ENCODE measurements at places on chromosomes 13 and 19.

DNA sequence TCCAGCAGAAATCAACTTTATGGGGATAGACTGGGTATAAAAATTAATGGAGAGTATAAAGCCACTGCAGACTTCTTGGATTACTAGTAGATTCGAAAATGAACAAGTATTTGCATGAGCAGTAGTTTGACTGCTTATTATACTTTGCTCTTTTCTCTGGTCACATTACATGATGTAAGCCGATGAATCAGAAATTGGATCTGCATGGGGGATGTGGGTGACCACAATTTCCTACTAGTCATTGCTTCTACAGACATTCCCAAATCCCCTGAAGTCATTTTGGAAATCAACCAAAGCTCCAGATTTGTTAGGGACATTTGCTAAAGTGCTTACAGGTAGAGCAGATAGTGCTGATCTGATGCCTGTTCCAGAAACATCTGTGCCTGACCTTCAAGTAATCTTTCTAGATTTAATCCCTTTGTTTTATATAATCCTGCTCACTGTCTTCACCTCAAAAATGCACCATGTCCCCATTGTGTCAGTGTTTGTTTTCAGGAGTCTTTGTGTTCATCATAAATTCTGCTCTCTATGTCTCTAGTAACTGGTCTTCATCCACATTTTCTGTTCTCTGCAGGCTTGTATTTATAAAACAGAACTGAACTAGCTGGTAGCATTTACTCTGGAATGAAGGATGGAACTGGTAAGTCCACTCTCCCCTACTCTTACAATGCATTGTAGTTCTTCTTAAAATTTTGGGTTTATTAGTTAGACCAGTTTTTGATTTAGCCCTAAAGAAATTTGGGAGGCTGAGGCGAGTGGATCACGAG is 201.5 kb upstream of the CSNK1A1L start:
- DNase-seq: no peak

GRCh38 chr13:70255406-70255991 is 147.2 kb upstream of the KLHL1 start:
- no peak for DNase-seq

- no peak for DNase-seq
Observed at GRCh38 chr13:69704311-69704710, 403.3 kb upstream of the ATXN8OS start.

DNA sequence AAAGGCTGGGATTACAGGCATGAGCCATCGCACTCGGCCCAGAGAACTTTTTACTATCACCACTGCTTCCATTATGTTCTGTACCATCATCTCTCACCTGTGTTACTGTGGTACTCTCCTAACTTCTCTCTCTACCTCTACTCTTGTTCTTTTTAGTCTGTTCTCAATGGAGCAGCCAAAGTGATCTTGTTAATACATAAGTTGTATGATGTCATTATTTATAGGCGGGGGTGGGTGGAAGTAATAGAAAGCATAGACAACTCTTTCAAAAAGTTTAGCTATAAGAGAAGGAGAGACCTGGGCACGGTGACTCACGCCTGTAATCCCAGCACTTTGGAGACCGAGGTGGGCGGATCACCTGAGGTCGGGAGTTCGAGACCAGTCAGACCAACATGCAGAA is 3.0 kb downstream of the ZNF570 start:
- DNase-seq: no peak

GRCh38 chr13:98422046-98422445 is 154.9 kb downstream of the STK24 start:
- no peak for DNase-seq

Measured in cerebellar nuclear complex (tissue), 1 donor.